ENCODE measurements at places on chromosomes 16 and 17.

- no peak for DNase-seq
These were observed 36.2 kb downstream of the KSR1 start for GRCh38 chr17:27492470-27492869.

DNA sequence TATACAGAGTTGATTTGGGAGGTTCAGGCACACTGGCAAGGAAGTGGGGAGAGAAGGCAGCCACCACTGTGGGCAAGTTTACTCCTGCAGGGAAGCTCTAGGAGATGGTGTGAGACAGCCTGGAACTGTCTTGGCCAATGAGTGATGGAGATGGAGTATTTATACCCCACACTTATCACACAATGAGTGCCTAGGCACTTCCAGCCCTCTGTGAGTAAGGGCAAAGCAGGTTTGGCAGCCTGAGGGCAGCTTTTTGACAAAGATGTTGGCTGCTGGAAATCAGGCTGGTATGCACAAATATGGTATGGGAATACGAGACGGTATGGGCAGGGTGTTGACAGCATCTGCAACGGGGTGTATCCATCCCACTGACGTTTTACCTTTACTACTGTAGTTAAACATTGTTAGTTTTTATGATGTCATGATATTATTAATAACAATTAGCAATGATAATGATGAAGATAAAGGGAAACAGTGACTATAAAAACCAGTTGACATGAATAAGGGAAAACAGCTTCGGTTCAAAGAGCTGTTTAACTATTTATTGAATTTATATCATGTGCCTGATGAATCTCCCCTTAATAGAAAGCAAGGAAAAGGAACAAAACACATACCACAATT lies 149.9 kb downstream of the CDK5R1 start:
- no peak for DNase-seq

- DNase-seq: no peak
These were observed 50.9 kb downstream of the ENGASE start for GRCh38 chr17:79125503-79125902.

DNA sequence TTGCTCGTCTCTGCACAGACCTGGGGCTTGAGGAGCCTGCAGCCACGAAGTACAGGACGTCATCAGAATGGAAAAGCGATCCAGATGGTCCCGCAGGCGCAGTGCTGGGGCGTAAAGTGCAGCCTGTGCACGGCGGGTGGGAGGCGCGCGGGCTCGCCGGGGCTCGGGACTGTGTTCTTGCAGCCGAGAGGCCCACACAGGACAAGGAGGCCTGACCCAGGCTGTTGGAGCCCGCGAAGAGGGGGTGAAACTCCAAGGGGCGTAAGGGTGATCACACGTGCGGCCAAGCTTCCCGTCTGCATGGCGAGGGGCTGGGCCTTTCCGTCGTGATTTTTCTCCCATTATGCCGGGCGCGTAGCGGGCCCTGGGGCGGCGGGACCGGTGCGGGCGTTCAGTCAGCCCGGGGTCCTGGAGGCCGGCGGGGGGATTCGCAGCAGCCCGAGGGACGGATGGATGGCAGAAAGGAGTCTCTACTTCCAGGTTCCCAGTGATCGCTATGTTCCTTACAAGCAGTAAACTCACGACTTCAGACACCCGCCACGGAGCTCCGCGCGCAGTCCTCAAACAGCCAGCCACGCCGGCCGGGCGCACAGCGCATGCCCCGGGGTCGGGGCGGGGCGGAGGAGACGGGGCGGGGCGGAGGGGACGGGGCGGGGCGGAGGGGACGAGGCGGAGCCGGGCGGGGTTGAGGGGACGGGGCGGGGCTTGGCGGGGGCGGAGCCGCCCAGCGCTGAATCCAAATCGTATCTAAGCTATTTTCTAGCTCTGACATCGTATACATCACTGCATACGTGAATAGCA lies 141.0 kb upstream of the KCNJ18 start:
- peak; percentile 61 for DNase-seq

DNA sequence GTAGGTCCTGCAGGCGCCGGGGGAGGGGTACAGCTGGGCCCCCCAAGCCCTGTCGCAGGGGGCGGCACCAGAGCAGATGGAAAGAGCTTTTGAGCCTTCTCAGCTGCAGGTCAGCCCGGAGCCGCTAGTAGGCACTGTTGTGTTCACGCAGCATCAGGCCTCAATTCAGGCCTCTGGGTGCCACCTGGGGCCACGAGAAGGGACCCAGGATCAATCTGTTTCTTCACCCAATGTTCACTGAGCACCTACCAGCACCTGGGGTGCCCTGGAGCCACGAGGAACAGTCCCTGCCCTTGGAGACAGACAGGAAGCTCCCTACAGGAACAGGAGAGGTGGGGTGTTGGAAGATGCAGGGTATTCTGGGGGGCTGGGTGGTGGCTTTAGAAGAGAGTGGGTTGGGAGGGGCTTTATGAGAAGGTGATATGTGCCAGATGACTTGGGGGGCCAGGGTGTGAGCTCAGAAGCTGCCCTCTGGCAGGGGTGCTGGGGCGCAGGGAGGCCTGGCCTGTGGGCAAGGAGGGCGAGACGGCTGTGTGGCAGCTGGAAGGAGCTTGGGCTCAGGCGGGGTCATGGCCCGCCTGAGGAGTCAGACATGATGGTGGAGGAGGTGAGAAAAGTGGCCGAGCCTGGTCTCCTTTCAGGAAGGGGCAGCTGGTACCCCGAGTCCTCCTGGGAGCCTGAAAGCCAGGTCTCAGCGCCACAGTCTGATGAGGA lies 121.9 kb upstream of the GSE1 start:
- DNase-seq: no peak

DNA sequence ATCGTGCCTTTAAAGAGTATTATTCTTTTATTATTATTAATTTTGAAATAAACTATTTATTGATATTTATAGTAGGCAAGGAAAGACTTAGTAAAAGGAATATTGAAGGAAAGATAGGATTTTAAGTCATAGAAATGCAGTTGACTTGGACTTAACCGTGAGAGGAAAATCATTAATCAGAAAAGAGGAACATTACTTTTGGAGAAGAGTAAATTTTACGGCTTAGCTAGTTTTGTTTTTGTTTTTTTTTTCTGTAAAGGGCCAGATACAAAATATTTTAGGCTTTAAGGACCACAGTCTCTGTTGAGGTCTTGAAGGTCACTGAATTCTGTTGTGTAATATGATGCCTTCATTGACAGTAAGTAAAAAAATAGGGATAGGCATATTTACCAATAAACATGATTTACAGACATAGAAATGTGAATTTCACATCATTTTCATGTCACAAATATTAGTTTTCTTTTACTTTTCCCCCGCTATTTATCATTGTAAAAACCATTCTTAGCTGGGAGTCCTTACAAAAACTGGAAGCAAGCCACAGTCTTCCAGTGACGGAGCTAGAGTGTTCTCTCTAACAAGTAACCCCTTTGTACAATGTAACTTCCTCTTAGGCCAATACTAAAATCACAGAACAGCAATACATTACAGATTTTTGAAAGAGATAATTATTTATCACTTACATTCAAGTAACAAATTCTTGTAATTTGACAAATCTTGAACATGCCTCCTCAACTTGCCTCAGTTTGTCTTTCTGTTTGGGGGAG lies 2.3 kb upstream of the KCNJ16 start:
- no peak for DNase-seq

GRCh38 chr16:1614456-1615102 lies 2.4 kb downstream of the CRAMP1 start:
- DNase-seq: no peak

DNA sequence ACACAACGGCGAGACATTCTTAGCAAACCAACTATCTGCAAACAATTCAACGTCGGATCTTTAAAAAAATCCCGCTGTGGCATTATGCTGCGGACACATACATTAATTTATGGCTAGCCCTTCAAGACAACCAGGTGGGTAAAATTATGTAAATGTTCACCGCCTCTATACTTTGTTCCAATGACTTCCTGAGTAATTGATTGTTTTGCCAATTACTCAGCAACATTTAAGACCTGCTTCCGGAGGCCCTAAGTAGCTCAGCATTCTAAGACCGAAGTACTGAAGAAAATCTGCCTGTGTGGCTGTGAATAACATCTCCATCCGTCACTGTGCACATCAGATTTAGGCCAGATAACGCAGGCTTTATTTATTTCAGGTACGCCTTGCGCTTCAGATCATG lies 23.3 kb downstream of the QPRT start:
- no peak for DNase-seq

- no peak for DNase-seq
These were observed 52.8 kb upstream of the GNG13 start for GRCh38 chr16:853306-853705.

DNA sequence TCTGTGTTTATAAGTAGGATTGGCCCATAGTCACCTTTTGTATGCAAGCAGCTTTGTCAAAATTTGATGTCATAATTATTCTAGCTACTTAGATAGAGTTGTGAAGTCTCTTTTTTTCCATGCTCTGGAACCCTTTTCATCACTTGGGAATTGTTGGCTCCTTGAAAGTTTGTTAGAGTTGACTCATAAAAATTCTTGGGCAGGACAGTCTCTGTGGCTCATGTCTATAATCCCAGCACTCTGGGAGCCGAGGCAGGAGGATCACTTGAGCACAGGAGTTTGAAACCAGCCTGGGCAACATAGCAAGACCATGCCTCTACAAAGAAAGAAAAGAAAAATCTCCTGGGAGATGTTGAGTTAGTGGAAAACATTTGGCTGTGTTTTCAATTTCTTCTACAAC lies 45.7 kb upstream of the MRC2 start:
- DNase-seq: no peak

Data from NCI-H2227 treated with DMSO at 0.1 percent for 48 hours (cell line).